ENCODE measurements at places on chromosomes 16 and 17.

- DNase-seq: no peak
Observed at GRCh38 chr16:75116081-75116910, at the start of gene LDHD. Gene LDHD, minus strand, starts transcription at chr16:75116780. Its CDS starts 60 bp downstream, at chr16:75116720.

GRCh38 chr17:50289991-50290702 is 15.9 kb downstream of the TMEM92 start:
- no peak for DNase-seq

- DNase-seq: no peak
Observed at GRCh38 chr17:39631403-39631802, 4.7 kb downstream of the PPP1R1B start.

DNA sequence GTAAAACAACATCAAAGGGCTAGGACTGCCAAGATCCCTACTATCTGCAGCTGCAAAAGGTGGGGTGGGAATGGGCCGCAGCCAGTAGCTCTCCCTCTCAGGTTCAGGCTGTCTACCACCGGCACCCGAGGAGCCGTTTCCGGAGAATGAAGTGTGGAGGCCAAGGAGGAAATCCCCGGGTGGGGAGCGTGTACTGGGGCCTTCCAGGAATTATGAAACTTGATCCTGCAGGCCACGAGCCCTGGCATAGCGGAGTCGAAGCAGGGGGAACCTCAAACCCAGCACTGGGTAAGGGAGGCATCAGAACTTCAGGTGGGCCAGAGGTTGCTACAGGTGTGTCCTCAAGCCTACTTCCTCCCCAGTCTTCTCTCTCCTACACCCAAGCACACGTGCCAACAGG is 5.1 kb downstream of the INPP5K start:
- DNase-seq: no peak

GRCh38 chr17:9666461-9667050 is 21.2 kb downstream of the USP43 start:
- DNase-seq: peak; percentile 23

GRCh38 chr17:62735044-62735651 is 73.0 kb downstream of the MARCHF10 start:
- no peak for DNase-seq

- no peak for DNase-seq
Observed at GRCh38 chr16:65657556-65657955, 535.7 kb upstream of the CDH11 start.

GRCh38 chr17:39828443-39828842 is 35.7 kb downstream of the IKZF3 start:
- no peak for DNase-seq

GRCh38 chr16:85573045-85573695 is 40.0 kb upstream of the GSE1 start:
- DNase-seq: no peak

GRCh38 chr17:68403122-68403521 is 54.2 kb downstream of the WIPI1 start:
- DNase-seq: no peak

DNA sequence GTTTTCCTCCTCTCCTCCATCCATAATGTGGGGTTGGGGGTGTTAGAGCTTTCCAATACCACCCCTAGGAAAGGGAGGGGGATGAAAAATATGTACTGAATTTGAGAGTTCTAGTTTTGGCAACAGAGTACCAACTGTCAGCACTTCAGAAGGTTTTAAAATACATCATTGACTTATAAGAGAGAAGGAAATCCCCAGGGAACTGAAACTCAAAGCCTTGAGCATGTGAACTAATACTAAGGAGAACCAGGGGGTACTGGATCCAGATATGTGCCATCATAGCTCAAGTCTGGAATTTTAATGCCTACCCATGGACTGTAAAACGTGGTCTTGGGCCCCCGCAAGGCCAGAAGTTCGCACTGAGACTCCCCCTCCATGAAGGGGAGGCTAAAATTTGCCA is 15.8 kb downstream of the CACNG5 start:
- DNase-seq: no peak

DNA sequence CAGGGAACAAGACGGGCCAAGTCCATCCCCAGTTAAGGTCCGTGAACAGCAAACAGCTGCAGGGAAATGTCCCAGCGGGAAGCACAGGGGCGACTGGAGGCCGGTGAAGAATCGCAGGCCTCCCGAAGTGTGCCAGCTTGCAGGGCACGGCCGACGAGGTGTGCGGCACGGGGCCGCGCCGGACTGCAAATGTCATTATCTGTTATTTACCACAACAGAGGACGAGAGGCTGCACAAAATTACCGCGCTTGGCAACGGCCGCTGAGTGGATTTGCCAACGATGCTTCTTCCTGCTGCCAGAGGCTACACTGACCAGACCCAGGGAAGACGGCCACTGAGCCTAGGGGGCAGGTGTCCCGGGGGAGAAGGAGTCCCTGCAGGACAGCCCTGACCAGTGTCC is 53.1 kb downstream of the RPH3AL start:
- DNase-seq: no peak

- no peak for DNase-seq
Observed at GRCh38 chr17:68507576-68507975, 4.7 kb upstream of the PRKAR1A start.

DNA sequence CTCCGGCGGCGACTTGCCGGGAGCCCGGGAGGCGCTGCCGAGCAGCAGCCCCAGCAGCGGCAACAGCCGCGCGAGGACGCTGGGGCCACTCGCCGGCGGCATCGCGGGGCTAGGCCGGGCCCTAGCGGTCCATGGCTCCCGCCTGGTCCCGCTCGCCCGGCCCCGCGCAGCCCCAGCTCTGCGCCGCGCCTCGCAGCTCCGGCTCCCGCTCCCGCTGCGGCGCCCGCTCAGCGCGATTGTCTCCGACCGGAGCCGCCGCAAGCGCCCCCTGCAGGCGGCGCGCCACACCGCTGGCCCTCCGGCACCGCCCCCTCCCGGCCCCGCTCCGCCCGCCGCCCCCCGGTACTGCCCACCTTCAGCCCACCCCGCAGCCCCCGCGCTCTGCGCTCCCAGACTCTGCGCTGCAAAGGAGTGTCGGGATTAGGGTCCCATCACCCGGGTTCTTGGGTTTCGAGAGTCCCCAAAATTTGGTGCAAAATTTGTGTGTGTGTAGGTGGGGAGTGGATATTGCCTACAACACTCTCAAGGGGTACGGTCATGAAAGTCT is at the start of gene FAM171A2:
FAM171A2 (minus strand) TSS at position 241 of the 547 bp plus-strand sequence; CDS start at position 102, 139 bp downstream.
- DNase-seq: peak; percentile 45

- no peak for DNase-seq
Observed at GRCh38 chr16:31107465-31107867, 720 bp upstream of the BCKDK start.

DNA sequence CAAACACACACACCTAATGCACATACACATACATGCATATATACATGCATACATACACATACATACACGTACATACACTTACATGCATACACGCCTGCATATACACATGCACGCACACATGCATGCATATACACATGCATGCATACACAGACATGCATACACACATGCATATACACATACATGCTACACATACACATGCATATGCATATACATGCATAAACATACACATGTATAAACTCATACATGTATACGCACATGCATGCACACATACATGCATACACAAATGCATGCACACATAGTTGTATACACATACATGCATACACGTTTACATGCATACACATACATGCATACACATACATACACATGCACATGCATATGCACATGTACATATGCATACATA is 23.6 kb upstream of the RMI2 start:
- DNase-seq: no peak

DNA sequence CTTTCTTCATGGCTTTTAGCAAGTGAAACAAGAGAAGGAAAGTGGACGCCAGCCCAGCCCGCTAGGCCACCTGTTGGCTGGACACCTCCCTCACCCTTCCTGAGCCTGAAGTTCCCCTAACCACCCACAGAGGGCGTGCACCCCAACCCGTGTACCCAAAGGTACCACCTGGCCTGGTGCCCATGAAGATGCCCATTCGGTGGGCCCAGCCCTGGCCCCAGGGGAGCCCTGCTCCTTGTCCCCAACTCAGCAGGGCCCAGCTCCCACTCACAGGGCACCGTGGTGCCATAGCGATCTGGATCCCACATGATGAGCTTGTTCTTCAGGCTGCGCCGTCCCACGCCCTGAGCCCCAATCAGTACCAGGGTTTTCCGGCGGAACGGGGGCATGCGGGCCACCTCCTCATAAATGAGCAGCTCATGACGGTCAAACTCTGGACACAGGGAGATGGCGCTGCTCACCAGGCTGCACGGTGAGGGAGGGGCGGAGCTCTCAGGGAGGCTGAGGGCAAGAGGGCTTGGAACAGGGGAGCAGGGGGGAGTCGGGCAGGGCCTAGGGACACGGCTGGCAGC is 26.8 kb downstream of the MPP2 start:
- DNase-seq: peak; percentile 38

GRCh38 chr16:68086860-68087268 is 1.7 kb downstream of the NFATC3 start:
- DNase-seq: no peak

- DNase-seq: no peak
Observed at GRCh38 chr16:58338205-58338604, 43.4 kb upstream of the PRSS54 start.

- DNase-seq: peak; percentile 63
Observed at GRCh38 chr17:82317394-82318168, at the start of gene CD7. Gene CD7, minus strand, starts transcription at chr17:82317608. Its CDS starts 113 bp downstream, at chr17:82317495.

All from T-helper 1 cell (primary cell).